SJCRH30 (cell line): ENCODE measurements at places on chromosomes 7 and 10.

DNA sequence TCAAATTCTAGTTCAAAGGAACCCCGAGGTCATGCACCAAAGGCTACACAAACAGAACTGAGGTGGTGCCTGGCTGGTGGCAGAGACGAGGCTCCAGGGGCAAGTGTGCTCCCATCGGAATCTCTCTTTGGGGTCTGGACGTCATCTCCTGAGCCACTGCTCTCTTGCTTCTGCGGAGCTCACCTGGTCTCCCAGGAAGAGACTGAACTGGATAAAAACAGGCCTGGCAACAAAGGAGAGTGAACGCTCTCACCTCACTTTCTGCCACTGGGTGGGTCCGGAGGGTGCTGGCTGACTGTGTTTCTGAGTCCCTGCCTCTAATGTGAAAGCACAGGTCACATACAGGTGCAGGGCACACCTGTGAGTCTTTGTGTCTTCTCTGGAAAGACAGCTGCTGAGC lies 22.4 kb downstream of the VIPR2 start:
- H3K4me1 ChIP-seq: no peaks in the 10 kb centered on the region
- no peaks in the 10 kb centered on the region for H3K36me3 ChIP-seq
- H3K27me3 ChIP-seq: no peaks in the 10 kb centered on the region
- no peak overlapping the region for H3K4me3 ChIP-seq
- H3K27ac ChIP-seq: no peak overlapping the region

- no peak overlapping the region for H3K27ac ChIP-seq
- DNase-seq: no peak
- H3K36me3 ChIP-seq: no peaks in the 10 kb centered on the region
- no peaks in the 10 kb centered on the region for H3K27me3 ChIP-seq
- H3K4me1 ChIP-seq: peaks cover 2% of the 10 kb centered on the region; the same call in 1 of the 2 replicates
- H3K4me3 ChIP-seq: no peak overlapping the region
Observed at GRCh38 chr7:83065714-83066113, 97.0 kb downstream of the PCLO start.

- H3K27ac ChIP-seq: no peak overlapping the region
- no peak overlapping the region for H3K4me3 ChIP-seq
- no peaks in the 10 kb centered on the region for H3K4me1 ChIP-seq
Observed at GRCh38 chr10:61471491-61471890, 18.3 kb upstream of the TMEM26 start.

DNA sequence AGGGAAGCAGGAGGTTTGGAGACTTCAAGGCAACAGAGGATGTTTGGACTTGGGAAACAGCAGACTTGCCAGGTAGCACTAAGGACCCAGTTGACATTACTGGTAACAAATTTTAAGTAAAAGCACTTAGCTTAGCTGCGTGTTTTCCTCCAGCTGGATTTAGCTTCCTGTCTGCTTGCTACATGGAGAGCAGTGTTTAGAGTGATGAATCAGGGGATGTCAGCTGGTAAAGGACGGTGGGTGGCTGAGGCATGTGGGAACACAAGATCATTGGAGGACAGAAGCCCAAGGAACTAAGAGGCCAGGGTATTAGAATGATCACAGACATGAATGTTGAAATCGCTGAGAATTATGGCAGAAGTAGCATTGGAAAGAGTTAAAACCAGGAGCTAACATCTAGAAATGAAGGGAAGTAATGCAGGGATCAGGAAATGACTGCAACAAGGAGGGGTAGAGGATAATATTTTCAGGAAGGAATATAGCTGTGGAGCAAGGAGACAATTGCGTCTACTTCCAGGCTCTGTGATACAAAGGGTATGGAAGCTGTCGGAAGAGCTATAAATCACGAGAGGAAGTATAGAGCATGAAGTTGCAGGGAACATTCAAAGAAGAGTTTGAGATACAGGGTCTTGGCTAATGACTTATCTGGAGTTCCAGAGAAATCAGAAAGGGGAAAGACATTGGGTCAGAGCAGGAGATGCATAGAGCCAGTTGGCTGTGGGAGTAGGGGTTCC lies 34.4 kb downstream of the CALD1 start:
- H3K36me3 ChIP-seq: no peaks in the 10 kb centered on the region
- H3K27ac ChIP-seq: no peak overlapping the region
- H3K27me3 ChIP-seq: no peaks in the 10 kb centered on the region
- no peak overlapping the region for H3K4me3 ChIP-seq
- no peak for DNase-seq
- H3K4me1 ChIP-seq: peaks cover 6% of the 10 kb centered on the region; the same call in 1 of the 2 replicates

GRCh38 chr10:75234683-75235374 lies 928 bp downstream of the COMTD1 start:
- H3K36me3 ChIP-seq: peaks cover 30% of the 10 kb centered on the region
- DNase-seq: no peak
- H3K27me3 ChIP-seq: no peaks in the 10 kb centered on the region
- no peaks in the 10 kb centered on the region for H3K4me1 ChIP-seq
- peak overlapping the region; percentile 69 for H3K4me3 ChIP-seq
- peak overlapping the region; percentile 41 for H3K27ac ChIP-seq

GRCh38 chr7:128103498-128104107 lies 72.4 kb upstream of the LRRC4 start:
- H3K4me3 ChIP-seq: no peak overlapping the region
- H3K27ac ChIP-seq: no peak overlapping the region
- no peaks in the 10 kb centered on the region for H3K4me1 ChIP-seq
- H3K27me3 ChIP-seq: no peaks in the 10 kb centered on the region
- H3K36me3 ChIP-seq: no peaks in the 10 kb centered on the region
- no peak for DNase-seq

DNA sequence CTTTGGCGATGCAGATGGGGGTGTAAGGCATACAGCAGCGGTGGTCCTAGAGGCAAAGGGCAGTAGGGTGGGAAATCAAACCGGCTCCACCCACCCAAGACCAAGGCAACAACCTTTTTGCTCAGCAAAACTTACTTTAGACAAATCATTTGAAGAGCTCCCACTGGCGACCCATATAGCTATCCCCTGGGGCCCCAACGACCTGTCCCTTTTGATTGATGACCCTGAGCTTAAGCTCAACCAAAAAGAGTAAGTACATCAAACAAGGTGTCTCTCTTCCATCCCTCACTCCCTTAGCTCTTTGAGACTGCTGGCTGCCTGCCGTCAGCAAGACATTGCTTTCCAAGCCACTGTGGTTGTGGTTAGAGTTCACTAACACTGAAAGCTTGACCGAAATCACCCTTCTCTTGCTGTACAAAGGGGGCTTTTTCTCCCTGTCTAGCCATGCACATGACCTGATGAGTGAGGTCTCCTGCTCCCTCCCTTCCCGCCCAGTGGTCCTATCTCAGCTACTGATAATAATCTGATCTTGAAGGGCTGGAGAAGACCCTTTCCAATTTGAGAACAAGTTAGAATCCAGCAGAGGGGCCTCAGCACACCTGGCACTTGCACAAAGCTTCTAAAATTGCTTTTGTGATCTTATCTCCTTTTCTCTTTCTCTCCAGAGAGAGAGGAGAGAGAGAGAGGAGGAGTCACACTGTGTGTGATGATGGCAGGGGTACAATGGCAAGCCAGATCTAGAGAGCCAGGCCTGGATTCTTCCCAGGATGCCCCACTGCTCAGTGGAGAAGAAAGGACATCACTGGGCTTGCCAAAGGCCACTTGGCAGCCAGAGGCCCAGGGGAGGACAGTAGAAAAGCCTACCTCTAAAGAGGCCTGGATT lies 42.2 kb downstream of the XPNPEP1 start:
- no peaks in the 10 kb centered on the region for H3K4me1 ChIP-seq
- no peak for DNase-seq
- peaks cover 50% of the 10 kb centered on the region for H3K36me3 ChIP-seq
- H3K27ac ChIP-seq: no peak overlapping the region
- no peak overlapping the region for H3K4me3 ChIP-seq
- H3K27me3 ChIP-seq: no peaks in the 10 kb centered on the region

DNA sequence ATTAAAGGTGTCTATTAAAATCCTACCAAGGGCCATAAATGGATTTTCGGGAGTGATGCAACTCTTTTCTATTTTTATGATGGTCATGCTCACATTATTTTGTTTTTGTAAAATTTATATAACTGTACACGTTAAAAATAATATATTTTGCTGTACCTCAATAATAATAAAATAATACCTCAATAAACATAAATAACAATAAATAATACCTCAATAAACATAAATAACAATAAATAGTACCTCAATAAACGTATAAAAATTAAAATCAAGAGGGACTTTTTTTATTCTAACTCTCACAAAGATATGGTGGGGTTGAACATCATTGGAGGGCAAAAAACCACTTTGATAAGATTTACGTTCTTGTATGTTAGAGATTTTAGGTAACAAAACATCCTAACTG lies 1189.6 kb upstream of the CELF2 start:
- H3K4me3 ChIP-seq: no peak overlapping the region
- H3K36me3 ChIP-seq: no peaks in the 10 kb centered on the region
- H3K27ac ChIP-seq: no peak overlapping the region
- H3K27me3 ChIP-seq: no peaks in the 10 kb centered on the region

DNA sequence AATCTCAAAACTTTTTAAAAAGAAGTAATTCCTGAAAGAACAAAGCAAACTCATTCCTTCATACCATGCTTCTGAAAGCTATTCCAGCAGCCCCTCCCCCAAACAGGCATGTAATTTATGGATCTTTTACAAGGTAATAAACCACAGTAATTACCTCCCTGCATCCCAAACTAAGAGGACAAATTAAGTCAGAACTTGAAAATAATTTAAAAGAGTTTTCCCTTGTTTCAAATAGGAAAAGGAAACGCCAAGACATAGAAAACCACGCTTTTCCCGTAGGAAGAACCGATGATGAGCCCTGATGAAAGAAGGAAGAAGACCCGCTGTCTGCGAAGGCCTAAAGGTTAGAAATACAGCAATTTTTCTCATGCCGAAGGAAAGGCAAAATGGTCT lies 8.9 kb downstream of the HOXA4 start:
- H3K27me3 ChIP-seq: no peaks in the 10 kb centered on the region
- no peaks in the 10 kb centered on the region for H3K36me3 ChIP-seq
- no peak overlapping the region for H3K27ac ChIP-seq
- no peak overlapping the region for H3K4me3 ChIP-seq
- DNase-seq: no peak

- no peak overlapping the region for H3K4me3 ChIP-seq
- H3K27me3 ChIP-seq: no peaks in the 10 kb centered on the region
- peak overlapping the region; percentile 74 for H3K27ac ChIP-seq
- no peak for DNase-seq
- peaks cover 13% of the 10 kb centered on the region for H3K4me1 ChIP-seq
- H3K36me3 ChIP-seq: no peaks in the 10 kb centered on the region
Observed at GRCh38 chr10:95260909-95261552, 29.8 kb downstream of the PDLIM1 start.

- H3K4me1 ChIP-seq: no peaks in the 10 kb centered on the region
- H3K4me3 ChIP-seq: no peak overlapping the region
- no peaks in the 10 kb centered on the region for H3K27me3 ChIP-seq
- no peak overlapping the region for H3K27ac ChIP-seq
- no peak for DNase-seq
Observed at GRCh38 chr7:66720561-66720960, 20.0 kb upstream of the RABGEF1 start.

GRCh38 chr7:13731643-13732042 lies 257.8 kb downstream of the ETV1 start:
- H3K4me3 ChIP-seq: no peak overlapping the region
- H3K27me3 ChIP-seq: no peaks in the 10 kb centered on the region
- H3K4me1 ChIP-seq: no peaks in the 10 kb centered on the region
- no peak for DNase-seq
- H3K36me3 ChIP-seq: no peaks in the 10 kb centered on the region

DNA sequence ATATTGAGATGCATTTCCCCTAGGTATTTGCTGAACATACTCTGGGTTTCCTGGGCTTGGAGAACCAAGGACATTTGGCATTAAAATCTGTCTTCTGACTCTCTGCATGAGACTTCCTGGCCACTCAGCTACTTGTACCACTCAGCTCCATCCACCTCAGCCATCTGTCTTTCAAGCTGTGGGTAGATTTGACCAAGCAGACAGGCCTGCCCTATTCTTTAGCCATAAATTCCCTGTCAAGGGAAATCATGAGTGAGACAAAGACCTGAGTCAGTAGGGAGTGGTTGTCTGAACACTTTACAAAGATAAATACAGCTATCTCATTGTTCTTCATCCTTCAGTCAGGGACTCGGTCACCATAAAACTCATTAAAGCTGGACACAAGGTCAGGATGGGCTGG lies 399.1 kb downstream of the GPAM start:
- no peak overlapping the region for H3K4me3 ChIP-seq
- no peak for DNase-seq

- DNase-seq: peak; percentile 90
- H3K4me1 ChIP-seq: peaks cover 24% of the 10 kb centered on the region
- peak overlapping the region; percentile 37 for H3K4me3 ChIP-seq
Observed at GRCh38 chr10:34780818-34781380, 34.2 kb downstream of the PARD3 start.

DNA sequence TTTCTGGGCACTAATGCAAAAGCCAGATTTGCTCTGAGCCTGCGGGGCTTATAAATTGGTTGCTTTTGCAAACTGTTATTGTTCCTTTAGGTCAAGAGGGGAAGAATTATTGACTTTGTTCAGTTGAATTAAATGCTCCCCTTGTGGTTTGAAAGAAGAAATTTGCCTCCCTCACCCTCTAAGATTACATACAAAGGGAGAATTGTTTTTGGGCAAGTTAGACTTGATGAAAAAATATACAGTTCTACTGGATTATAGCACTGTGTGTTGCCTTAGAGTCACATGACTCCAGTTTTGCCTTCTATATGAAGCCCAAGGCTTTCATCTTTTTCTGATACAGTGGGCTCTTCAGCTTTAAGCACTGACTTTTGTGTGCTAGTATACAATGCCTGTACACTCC lies 1265.8 kb upstream of the LRRTM3 start:
- peak; percentile 19 for DNase-seq
- no peak overlapping the region for H3K4me3 ChIP-seq
- no peaks in the 10 kb centered on the region for H3K27me3 ChIP-seq
- H3K27ac ChIP-seq: no peak overlapping the region

GRCh38 chr7:124257638-124258308 lies 224.9 kb upstream of the TMEM229A start:
- H3K27ac ChIP-seq: no peak overlapping the region
- H3K27me3 ChIP-seq: 0 out of 2 replicates have a peak, but pooled peaks cover 4% of the 10 kb centered on the region
- no peak for DNase-seq

DNA sequence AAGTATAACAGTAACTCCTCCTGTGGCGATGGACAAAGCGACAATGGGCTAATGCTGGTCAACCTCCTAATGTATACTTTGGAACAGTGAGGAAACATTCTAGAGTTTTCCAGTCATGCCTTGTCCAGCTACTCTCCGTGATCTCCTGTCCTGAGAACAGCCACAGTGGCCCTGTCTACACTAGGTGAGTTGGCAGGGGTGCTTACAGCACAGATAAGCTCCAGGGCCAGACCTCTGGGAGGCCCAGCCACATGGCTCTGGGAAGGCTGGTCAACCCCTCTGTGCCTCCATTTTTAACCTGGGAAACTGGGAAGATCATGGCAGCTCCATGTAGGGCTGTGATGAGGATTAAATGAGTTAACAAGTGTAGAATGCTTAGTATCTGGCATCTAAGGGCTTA lies 57.0 kb downstream of the CLEC2L start:
- no peaks in the 10 kb centered on the region for H3K4me1 ChIP-seq
- no peak overlapping the region for H3K4me3 ChIP-seq
- no peaks in the 10 kb centered on the region for H3K27me3 ChIP-seq

- H3K27ac ChIP-seq: no peak overlapping the region
- peaks cover 11% of the 10 kb centered on the region for H3K4me1 ChIP-seq
- H3K27me3 ChIP-seq: no peaks in the 10 kb centered on the region
- H3K4me3 ChIP-seq: no peak overlapping the region
- no peak for DNase-seq
Observed at GRCh38 chr10:62763155-62763554, 41.4 kb upstream of the ADO start.

- no peaks in the 10 kb centered on the region for H3K36me3 ChIP-seq
- no peak overlapping the region for H3K4me3 ChIP-seq
- no peaks in the 10 kb centered on the region for H3K4me1 ChIP-seq
Observed at GRCh38 chr7:72326811-72327210, 85.3 kb downstream of the CALN1 start.

GRCh38 chr10:22597138-22597537 lies 117.2 kb downstream of the PIP4K2A start:
- no peak overlapping the region for H3K27ac ChIP-seq
- DNase-seq: no peak
- H3K27me3 ChIP-seq: no peaks in the 10 kb centered on the region
- no peak overlapping the region for H3K4me3 ChIP-seq
